ENCODE measurements at places on chromosomes 2 and 18.
A peak's percentile ranks its signal among the peaks of the same experiment; 100 is the strongest.

DNA sequence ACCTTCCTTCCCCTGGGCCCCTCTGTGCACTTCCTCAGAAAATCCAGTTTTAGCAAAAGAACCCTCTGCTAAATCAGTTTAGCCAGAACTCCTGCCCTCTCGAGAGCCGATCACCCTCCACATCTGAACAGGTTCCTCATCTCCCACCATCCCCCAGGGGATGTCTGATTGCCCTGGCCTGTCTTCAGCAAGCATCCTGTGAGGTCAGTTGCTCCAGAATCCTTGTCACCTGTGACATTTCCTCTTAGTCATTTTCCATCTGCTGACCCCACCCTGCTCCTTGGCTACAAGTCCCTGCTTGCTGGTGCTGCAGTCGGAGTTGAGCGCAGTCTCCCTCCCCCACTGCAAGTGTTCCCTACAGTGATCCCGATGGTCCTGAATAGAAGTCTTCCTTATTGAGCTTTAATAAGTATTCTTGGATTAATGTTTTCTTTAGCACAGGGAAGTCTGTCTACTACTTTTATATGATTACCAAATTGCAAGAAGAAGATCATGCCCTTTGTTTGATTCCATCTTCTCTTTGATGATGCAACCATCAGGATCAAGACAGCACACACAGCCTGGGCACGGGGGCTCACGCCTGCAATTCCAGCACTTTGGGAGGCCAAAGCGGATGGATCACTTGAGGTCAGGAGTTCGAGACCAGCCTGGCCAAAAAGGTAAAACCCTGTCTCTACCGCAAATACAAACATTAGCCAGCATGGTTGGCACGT lies 30.9 kb upstream of the UBE2F start:
- no peak for DNase-seq

- DNase-seq = no peak
Measured at GRCh38 chr2:234846599-234847363, 105.0 kb upstream of the SH3BP4 start.

DNA sequence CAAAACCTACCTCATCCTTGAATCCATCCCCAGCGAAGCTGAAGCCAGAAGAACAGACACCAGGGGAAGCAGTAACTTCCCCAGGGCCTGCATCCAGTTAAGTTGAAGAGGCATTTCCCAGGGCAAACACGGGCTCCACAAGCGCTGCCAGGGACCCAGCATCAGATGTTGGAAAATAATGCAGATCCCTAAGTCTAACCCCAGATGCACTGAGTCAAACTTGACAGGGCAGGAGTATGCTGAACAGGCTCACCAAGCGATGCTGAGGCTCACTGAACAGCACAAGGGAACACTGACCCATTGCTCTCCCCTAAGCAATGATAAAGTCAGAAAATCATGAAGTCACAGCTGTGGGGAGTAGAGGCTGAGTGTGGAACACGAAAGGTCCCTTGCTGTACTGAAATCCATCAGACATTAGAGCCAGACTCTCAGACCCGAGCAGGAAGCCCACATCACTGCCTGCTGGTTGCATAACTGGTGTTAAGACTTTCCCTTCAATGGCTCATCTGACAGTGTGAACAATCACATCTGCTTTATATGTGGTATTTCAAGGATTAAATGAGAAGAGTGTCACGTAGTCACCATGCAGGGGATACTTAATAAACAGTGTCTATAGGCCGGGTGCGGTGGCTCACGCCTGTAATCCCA lies 36.2 kb downstream of the TNS1 start:
- DNase-seq = no peak

DNA sequence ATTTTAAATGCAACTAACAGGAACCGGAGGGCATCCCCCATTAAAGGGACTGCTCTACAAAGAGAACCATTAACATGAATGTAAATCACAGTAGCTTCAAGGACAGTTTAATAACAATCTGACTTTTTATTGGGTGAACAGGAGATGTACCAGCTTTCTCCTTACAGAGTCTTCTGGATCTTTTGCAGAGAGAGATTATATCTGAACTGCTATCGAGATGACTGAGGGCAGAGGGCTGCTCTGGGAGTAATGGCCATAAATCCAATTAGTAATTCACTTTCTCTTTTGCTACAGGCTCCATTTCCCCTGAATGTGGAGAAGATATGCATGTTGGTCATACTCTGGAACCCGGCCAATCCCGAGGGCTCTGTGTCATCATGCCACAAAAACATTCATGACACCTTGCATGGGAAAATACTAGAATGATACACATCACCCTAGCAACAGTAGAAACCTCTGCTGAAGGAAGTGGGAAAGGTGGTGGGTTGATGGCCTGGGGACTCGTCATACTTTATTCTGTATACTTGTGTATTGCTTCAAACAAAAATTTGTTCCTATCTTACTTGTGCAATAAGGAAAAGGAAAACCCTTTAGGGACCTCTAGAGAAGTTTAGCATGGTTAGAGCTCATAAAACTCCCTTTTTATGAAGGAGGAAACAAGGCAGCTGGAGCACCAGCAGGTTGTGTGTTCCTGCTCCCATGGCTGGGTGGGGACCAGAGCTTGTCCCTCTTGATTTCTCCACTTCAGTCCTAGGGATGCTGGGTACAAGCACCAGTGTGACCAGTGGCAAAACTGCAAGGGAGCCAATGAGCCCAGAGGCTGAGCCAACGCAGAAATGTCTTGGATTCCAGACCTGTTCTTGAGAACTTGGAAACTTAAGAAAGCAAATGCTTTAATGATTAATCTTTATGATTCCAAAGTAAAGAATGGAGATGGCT lies 26.0 kb downstream of the CTAGE1 start:
- no peak for DNase-seq

DNA sequence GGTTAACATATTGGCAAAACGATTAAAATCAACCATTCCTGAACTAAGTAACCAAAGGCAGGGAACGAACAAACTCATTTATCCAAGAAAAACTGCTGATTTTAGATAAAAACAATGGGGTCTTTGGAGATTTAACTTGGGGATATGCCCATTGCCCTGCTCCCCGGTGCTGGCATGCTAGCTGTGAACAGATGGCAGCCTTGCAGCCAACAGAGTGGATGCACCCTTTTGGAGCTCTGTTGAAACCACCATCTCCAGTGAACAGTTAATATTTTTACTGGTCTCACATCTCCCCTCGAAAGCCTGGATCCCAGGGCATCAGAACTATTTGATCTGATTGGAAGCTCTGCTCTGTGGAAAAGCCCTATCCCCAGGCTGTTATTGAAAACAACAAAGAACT lies 303.1 kb downstream of the TGIF1 start:
- no peak for DNase-seq

GRCh38 chr2:75199428-75200011 lies at the start of gene TACR1:
TACR1 (minus strand) TSS chr2:75199520; CDS start chr2:75198934, 586 bp downstream.
- DNase-seq = peak; percentile 25

GRCh38 chr2:149383340-149383739 lies 53.0 kb downstream of the LYPD6 start:
- DNase-seq = no peak

- no peak for DNase-seq
Measured at GRCh38 chr2:231110551-231110950, 14.3 kb downstream of the HTR2B start.

GRCh38 chr2:47026748-47027534 lies 111.3 kb upstream of the MCFD2 start:
- DNase-seq = no peak

DNA sequence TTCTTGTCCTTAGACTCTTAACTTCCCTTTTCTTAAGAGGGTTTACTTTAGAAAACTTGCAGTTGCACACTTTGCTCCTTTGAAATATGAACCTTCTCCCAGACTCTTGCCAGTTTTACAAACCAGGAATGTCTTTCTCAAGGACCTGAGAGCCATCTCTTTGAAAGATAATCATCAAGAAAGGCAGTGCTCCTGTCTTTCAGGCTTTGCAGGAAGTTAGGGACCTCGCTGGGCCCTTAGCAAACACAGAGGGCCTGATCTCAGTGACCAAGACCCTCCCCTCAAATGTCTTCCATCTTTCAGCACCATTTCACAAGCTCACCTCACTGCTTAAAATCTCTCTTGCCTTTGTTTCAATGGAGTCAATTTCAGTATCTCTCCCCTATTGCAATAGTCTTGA lies 32.0 kb upstream of the NYAP2 start:
- DNase-seq = no peak

Measured in activated CD4-positive, alpha-beta T cell treated with anti-CD3 and anti-CD28 coated beads for 1 hour (primary cell).